ENCODE measurements at places on chromosomes 4 and X.

DNA sequence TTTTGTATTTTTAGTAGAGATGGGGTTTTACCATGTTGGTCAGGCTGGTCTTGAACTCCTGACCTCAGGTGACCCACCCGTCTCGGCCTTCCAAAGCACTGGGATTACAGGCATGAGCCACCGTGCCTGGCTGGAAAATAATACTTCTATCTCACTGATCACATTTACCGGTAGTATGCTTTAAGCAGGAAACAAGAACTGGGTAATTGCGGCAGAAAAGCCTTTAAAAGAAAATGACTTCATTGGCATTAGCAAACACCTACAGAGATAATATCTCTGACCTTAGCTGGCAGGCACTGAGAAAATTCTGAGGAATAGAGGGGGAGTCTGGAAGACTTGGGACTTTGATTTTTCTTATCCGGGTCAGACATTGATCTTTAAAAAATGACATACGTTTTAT is 78.5 kb downstream of the SHROOM3 start:
- no peak for DNase-seq

GRCh38 chr4:113637363-113637762 is 124.2 kb downstream of the CAMK2D start:
- DNase-seq: no peak

GRCh38 chr4:106629268-106629625 is 260.7 kb upstream of the GIMD1 start:
- no peak for DNase-seq

- no peak for DNase-seq
Observed at GRCh38 chrX:151714362-151714761, 1.5 kb upstream of the FATE1 start.

GRCh38 chr4:98996056-98996764 is 689 bp downstream of the METAP1 start:
- no peak for DNase-seq

GRCh38 chr4:183130328-183131155 is 31.5 kb downstream of the WWC2 start:
- no peak for DNase-seq

DNA sequence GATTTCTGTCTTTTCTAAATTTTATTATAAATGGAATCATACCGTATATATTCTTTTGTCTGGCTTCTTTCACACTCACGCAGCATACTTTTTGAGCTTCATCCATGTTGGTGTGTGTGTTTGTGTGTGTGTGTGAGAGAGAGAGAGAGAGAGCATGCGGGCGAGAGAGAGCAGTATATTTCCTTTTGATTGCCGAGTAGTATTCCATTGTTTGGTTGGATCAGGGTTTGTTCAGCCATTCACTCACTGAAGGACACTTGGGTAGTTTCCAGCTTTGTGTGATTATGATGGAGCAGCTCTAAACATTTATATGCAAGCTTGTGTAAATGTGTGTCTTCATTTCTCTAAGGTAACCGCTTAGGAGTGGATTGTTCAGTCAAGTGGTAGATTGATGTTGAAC is 3.1 kb upstream of the L1CAM start:
- DNase-seq: no peak

- peak; percentile 43 for DNase-seq
Observed at GRCh38 chr4:40046311-40046980, 10.2 kb upstream of the N4BP2 start.

- DNase-seq: no peak
Observed at GRCh38 chr4:119647558-119647957, 19.0 kb upstream of the PDE5A start.

- no peak for DNase-seq
Observed at GRCh38 chr4:54793856-54794422, 136.2 kb downstream of the KIT start.

DNA sequence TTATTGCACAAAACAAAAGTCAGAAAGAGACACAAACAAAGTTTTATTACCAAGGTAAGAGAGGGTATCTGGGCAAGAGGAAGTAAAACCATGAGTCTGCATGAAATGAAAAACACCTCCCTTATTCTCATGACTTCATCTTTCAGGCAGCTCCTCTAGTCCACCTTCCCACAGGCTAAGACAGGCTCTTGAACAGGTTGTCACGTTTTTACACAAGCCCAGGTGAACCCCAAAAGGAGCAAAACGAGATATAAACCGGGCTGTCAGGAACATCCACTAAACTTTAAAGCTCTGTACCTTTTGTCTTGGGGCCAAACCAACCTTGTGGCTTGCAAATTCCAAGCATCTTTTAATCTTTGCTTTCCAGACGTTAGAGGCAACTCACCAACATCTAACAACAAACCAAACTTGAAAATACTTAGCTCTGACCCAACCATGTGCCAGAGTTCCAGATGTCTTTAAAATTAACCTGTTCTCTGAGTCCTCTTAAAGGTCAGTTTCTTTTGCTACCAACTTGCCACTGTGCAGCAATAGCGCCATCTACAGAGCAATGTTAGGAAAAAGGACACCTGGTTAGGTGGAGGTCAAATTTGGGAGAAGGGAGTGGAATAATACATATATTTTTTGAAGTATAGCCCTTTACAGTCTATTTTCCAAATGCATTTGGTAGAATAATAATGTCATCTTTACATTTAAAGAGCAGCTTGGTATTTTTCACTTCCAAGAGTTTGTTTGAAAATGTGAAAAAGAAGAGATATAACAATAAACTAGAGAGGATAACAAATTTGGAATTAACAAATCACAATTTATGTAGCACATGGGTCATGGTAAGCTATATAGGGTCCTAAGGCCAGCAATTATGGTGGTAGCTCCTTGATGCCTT is 73.1 kb downstream of the QRFPR start:
- peak; percentile 51 for DNase-seq

- no peak for DNase-seq
Observed at GRCh38 chr4:23041501-23041900, 348.8 kb downstream of the GBA3 start.

GRCh38 chr4:152308951-152309350 is 226.9 kb downstream of the FBXW7 start:
- no peak for DNase-seq

DNA sequence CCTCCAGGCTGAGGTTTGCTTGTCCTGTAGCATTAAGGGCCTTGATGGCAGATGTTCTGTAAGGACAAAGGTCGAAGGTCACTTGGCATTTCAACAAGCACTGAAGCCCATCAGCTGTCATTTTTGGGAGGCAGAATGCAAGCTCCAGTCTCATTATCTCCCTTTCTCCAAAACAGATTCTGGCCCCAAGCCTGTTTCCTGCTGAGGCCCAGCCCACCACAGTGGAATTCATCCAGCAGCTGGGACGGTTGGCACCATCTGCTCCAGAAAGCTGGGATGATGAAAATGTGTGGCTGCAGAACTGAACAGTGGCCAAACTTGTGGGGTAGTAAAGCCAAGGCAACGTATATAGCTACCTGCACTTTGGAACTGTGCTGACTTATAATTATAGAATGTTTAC is 17.7 kb upstream of the PPEF2 start:
- DNase-seq: no peak

DNA sequence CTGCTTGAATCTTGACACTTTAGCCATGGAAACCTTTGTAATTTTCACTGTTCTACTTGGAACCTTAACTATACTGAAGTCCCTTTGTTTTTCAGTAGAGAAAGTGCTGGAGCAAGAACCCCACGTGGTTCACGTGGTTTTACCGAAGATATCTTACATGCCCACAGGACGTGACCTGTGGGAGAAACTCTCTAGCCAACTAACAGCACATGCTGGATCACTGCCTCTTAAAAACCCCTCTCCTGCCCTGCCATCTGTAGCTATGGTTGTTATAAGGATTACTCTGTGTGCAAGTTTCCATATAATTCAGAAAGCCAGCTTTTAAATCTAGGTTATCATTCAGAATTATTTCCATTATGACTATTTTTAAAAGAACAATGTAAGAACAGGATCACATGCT is 30.2 kb downstream of the SPANXD start:
- DNase-seq: no peak

- DNase-seq: no peak
Observed at GRCh38 chrX:133909888-133910287, 75.5 kb downstream of the GPC3 start.

- no peak for DNase-seq
Observed at GRCh38 chr4:40246938-40247337, 50.1 kb downstream of the RHOH start.

- DNase-seq: no peak
Observed at GRCh38 chr4:67332627-67333026, 212.7 kb downstream of the CENPC start.

DNA sequence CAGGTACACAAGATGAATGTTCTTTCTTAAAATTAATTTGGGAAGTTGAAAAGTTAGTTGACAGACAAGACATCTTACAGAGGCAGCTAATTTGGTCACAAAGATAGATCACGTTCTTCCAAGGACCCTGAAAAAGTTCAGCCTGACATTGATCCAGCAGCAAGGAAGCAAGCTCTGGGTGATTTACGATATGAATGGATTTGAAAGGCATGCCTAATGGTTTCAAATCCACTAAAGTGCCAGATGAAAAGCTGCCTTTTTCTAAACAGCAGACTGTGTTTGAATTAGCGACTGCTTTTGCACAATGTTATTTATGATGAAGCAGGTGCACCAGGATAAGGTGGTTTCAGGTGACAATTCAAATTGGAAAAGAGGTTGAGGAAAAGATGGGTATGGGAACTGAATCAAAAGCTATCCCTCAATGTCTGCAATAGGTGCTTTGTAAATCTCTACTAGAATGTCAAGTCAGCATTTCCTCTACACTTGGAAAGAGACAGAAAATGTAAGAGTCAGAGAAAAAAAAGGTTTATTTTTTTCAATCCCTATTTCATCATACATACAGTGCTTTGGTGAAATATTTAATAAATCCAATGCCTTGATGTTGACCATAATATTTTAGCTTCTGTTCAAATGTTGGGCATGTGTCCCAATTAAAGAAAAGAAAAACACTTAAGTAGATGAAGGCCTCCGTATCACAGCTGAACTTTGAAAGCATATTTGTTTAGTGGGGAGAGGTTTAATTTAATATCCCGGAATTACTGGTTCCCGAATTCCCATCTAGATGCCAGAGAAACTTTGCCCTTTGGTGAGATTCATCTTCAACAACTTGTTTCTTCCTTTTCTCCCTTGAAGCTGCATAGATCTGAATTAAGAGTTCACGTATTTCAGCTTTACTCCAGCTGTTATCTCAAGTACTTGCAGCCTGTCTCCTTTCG is 6.0 kb downstream of the RASGEF1B start:
- no peak for DNase-seq

- no peak for DNase-seq
Observed at GRCh38 chr4:153369021-153369420, 24.5 kb downstream of the MND1 start.

GRCh38 chr4:55038176-55038890 is 87.1 kb downstream of the KDR start:
- DNase-seq: no peak

GRCh38 chr4:186902361-186902760 is 178.7 kb upstream of the FAT1 start:
- DNase-seq: no peak

DNA sequence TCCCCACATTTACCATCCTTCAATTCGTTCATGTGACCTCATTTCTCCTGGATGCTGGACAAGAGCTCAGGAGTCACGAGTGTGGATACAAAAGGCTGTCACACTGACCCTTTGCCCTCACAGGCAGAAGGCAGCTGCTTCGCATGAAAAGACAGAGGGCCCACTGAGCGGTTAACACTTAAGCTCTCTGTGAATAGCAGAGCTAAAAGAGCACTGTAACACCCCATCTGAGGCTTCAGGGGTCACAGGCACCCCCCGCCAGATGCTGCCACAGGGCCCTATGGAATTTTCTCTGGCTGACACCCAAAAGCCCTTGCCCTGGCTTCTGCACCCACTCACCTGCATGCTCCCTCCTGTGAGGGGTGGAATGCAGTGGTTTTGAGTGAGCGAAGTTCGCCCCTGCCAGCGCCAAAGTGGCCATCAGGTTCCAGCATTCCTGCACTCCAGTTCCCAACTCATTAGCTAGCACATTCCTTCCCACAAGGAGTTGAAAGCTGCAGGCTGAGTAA is 360.9 kb downstream of the PPP3CA start:
- DNase-seq: no peak
